Stimulated activated CD8-positive, alpha-beta memory T cell treated with anti-CD3 and anti-CD28 coated beads, Interleukin-12 subunit alpha, Interleukin-12 subunit beta, amount 100 ng/mL, for 1 hour (primary cell): ENCODE measurements at places on chromosomes 16 and 17.

DNA sequence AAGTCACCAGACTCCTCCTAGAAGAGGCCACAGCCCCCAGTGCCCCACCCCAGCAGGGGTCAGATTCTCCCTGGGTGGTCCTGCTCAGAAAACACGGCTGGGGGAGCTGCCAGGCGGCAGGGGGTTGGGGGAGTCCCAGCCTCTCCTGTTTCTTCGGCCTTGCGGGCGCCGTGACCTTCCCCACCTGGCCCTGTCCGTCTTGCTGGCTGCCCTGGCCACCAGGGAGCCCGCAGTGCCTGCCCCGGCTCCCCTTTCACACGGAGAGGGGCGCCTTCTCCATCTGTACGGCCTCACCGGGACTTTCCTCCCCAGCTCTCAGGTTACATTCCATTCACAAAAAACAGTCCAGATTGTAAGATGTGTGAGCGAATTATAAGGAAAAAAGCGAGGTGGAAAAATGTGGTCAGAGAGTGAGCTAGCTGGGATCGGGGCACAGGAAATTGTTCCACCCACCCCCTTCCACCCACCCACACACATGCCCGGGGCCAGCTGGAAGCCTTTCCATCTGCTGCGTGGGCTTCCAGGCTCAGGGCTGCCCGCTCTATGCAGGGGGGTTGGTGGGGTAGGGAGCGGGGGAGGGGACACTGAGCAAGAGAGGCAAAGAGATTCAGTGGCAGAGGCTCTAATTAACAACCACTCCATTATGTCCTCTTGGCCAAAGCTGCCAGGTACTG, 14.6 kb upstream of the CIBAR2 start:
- DNase-seq: no peak

DNA sequence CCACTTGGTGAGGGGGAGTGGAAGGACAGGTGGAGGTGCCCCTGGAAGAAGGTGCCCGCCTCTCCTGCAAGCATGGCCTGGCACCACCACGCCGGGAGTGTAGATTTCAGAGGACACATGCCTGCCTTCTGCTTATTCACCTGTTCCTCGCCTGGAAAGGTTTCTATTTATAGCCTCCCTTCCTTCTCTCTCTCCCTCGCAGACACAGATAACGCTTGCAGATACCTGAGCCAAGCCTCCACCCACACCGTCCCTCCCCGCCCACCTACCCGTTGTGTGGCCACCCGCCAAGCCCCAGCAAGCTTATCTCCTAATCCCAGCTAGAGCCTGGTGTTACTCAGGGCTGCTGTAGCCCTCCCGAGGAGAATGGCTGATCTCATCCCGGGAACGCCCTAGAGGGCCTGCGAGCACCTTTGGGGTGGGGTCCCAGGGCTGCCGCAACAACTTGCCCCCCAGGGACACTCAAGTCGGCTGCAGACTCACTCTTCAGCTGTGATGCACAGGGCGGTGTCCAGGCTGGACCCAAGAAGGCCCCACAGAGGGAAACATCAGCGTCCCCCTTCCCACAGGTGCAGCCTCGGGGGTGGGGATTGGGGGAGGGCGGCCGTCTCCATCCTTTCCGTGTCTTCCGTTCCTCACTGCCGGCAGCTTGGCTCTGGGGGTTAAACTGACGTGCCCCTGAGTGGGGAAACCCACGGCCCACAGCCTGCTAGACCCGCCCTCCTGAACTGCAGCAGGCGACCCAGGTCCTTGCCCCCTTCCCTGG, 1.9 kb upstream of the SNAI3 start:
- no peak for DNase-seq

- no peak for DNase-seq
Measured at GRCh38 chr17:30352240-30352814, 18.5 kb upstream of the TMIGD1 start.

DNA sequence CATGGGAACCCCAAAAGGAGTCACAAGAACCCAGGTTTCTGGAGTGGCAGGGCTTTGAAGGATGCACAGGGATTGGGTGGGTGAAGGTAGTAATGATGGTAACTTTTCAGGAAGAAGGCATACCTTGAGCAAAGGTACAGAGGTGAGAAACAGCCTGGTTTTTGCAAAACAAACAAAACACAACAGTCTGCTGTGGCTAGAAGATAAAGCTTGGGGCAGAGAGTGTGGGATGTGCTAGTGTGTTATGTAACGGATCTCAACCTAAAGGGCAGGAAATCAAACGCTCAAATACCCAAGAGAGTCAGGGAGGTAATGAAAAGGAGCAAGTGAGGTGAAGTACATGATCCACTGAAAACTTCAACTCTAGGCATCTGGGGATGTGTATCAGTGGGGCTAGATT, 4.6 kb downstream of the PTGES3L start:
- DNase-seq: no peak

GRCh38 chr16:88903267-88903666, 36.8 kb upstream of the PABPN1L start:
- DNase-seq: no peak

DNA sequence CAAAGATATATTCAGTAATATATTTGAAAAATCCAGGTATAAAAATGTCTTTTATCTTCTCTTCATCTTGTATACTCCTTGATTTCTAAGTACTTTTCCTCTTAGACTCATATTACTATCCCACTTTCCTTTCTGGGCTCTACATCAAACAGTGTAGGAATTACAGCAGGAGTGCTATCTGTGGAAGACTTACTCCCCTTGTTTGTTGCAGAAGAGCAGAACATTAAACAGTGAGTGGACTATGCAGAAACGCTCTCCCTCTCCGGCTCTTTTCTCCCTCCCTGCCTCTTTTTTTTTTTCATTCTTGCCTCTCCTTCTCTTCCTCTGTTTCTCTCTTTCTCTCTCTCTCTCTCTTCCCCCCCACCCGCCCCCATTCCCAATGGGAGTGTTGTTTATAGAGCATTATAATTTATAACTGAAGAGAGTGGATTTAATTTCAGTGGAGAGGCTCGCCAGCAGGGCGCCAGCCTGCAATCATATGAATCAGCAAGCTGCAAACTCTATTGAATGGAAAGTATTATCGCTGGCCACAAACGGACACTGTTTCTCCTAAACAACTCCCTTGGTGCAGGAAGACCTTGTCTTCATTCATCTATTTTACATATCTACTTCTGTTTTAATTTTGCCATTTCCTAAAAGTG, 242.3 kb upstream of the TBX2 start:
- no peak for DNase-seq
